ENCODE measurements at places on chromosomes 6 and 20.

GRCh38 chr20:48984575-48985219, 61.4 kb upstream of the CSE1L start:
- no peak for DNase-seq

GRCh38 chr20:35306931-35307517, 14.8 kb upstream of the FAM83C start:
- DNase-seq, result peak; percentile 37

- DNase-seq, result peak; percentile 9
These were observed 341.6 kb downstream of the NRN1 start for GRCh38 chr6:5665173-5665572.

DNA sequence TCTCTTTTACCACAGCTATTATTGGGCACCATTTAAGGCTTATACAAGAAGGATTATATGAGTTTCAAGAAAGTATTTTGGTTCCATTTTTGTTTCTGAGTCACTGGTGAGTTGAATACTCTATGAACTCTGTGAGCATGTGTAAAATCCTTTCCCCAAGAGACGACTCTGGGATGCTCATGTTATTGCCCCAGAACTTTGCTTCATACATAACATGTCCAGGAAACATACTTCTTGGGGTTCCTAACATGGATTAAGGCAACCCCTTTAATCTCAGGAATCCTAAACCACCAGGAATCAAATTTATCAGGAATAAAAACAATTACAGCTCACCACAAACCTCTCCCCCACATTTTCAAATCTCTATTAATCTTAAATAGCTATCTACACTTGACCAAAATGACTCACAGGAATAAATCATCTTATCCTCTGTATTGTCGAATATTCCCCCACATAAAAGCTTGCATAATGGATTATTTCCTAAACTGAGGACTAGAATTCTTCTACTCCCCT, 117.5 kb upstream of the COL21A1 start:
- DNase-seq, result no peak

DNA sequence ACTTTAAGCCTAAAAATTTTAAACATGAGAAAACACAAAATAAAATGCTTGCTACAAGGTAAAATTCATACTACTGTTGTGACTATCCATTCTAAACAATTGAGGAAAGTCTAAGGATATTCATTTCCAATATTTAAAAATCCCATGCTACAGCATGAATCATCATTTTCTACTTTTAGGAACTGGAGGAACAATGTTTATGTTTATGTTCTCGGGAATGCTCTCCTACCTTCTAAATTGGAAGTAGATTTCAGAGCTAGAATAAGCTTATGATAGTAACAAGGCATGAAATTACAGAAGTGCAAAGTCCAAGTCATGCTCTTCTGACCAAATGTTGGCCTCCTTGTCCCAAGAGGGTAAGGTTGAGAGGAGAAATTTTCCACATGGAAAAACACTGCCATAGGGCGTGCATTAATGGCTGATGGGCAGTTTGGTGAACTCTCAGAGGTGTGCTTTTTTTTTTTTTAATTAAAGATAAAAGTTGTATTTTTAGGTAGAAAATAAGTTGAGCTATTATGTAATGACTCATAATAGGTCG, 6.0 kb upstream of the MYLK4 start:
- no peak for DNase-seq

DNA sequence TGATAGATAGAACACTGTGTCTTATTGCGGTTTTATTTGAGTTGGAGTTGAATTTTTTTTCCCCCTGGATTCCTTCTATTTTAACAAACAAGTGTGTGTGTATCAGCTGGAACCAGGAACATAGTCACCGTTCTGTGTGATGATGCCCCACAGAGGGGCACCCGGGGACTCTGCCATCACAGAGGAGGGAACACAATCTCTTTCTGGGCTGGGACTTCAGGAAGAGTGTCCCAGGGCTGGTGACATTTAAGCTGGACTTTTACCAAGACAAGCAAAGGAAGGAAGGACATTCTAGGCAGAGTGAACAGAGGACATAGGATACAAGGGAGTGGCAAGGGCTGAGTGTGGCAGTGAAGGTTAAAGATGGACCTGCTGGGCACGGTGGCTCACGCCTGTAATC, 33.2 kb downstream of the TAF8 start:
- no peak for DNase-seq

DNA sequence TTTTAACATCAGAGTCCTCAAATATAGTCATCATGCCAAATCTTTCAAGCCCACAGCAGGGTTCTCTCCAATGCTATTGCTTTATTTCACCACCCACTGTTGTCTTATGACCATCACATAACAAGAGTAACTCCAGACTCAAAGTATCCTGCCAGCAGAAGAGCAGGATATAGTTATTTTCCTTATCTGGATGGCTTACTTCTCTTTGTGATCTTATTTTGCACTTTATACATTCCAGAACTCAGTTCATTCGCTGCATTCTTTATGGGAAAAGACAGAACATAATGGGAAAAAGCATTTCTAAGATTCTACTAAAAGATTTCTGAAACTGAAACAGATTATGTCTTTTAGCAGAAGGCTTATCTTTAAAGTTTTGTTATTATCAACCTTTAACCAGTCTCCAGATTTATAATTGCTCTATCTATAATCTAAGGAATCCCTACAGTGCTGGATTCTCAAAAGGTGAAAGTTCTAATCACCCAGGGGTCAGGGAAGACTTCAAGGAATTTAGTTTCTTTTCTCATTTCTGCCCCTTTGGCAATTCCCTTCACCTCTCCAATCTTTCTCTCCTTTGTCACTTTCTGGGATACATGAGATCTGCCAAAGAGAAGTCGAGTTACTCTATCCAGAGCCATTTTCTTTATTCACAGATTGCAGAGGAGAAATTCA, 190.4 kb downstream of the TPBG start:
- no peak for DNase-seq

DNA sequence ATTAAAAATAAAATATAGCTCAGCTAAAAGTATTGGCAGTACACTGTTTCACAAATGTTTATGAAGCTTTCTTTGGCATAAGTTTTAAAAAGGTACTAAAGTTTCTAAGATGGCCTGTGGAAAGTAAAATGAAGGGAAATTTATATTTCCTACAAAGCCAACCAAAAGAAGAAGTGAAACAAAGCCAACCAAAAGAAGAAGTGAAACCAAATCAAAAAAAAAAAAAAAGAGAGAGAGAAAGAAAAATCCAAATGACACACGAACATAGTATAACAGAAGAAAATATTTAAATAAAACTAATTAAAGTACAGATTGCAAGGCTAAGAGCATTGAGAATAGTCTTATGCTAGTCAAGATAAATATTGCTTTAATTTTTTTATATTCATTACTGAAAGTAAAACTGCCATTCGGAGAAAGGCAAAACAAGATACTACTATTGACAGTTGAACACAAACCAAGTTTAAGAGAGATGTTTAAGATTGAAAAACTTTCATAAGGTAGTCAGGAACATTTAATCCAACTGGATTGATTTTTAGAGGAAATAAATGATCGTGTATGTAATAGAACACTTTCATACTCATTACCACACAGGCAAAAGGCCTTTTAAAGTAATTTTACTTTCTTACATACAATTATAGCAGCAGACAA, 12.8 kb upstream of the KHDRBS2 start:
- no peak for DNase-seq

DNA sequence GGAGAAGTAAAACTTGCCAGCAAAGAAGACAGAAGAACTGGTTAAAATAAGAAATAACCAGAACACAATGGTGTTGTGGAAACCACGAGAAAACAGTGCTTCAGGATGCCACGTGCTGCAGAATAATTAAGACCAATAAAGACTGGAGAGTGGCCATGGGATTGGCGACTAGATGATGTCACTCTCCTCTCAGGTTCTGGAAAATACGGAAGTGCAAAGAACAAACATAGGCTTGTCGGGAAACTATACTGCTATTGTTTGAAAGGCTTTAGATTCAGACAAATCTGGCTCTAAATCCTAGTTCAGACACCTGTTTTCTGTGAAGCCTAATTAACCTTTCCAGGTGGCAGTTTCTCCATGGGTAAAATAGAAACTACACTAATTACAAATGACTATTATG, 138.4 kb upstream of the STXBP5 start:
- no peak for DNase-seq

DNA sequence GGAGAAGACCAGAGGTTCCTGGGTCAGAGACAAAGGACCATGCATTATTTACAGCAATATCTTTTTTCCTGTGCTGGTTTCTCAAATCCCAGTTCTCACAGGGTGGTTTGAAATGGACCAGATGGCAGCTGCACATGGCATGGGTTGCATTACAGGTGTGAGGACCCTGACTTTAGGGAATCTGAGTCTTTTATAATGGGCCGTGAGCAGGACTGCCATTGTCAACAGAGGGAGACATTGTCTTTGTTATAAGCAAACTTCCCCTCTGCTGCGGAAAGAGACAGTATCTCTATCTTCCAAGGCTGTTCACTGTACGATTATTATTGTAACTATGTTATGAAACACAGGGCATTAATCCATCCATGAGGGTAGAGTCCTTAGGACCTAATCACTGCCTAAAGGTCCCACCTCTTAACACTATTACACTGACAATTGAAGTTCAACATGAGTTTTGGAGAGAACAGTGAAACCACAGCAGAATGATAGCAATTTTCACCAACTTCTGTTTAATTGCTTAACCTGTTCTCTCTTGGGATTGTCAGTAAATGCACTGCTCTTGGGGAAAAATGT, 156.1 kb upstream of the AGPAT4 start:
- no peak for DNase-seq

- no peak for DNase-seq
These were observed 304.3 kb upstream of the SUPT3H start for GRCh38 chr6:45681860-45682511.

DNA sequence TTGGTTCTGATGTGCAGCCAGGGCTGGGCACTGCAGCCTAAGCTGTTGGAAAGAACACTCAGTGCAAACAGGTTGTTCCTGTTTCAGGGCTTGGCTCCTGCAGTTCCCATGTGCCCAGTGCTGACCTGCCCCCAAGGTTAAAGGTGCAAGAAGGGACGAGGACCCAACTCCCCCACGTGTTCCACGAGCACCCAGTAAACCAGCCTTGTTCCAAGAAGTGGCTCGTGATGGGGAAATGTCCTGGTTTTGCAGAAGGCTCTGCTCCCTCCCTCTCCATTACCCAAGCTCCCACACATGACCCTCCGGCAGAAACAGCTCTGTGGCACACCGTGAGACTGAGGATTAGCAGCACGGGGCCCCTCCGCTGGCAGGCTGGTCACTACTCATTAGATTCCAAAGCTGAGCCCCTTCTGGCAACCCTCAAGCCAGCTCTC, 9.4 kb downstream of the ACSS1 start:
- DNase-seq, result no peak

- DNase-seq, result no peak
These were observed 67.7 kb downstream of the SLC16A10 start for GRCh38 chr6:111154981-111155380.

DNA sequence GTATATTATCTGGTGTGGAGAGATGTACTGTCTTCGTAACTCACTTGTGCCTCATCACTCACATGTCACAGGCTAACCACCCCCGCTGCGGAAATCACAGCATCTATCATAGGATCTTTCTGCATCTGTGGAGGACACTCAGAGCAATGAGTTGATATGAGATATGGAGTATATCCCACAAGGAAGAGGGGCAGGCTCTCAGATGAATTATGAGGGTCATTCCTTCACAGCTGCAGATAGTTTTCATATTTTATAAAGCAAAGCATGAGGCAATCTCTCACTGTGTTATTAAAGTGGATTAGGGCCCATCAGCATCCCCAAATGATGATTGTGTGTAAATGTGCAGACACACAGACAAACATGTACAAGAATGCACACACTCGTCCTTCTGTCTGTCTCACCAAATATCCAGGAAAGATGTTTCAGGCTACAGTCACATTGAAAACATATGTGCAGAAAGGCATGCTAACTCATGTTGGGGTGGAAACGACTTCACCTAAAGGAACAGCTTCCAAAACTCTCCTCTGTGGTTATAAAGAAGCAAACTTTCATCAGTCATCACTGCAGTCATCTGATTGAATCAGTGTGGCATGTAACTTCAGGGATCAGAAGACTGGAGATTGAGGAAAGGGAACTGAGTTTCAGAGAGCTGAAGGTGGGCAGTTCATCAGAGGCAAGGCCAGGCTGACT, 164.7 kb downstream of the FOXC1 start:
- DNase-seq, result no peak

- no peak for DNase-seq
These were observed 296.4 kb downstream of the KHDRBS2 start for GRCh38 chr6:61989616-61990015.

DNA sequence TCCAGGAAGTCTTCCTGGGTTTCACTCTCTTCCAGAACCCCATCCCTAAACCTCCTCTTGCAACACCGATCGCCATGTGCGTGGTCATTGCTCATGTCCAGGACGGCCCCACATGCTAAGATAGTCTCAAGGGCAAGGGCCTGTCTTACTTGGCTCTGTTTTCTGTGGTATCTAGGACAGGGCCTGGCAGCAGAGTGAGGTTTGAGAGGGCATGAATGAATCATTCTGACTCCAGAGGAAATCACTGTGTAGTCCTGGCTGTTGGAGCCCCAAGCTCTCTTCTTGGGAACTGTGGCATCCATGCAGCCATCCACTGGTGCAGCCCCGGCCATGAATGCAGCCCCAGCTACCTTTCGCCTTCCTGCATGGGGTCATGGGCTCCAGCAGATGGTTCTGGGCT, 12.4 kb downstream of the SIRPA start:
- no peak for DNase-seq

GRCh38 chr20:39150501-39150900, 188.4 kb downstream of the DHX35 start:
- DNase-seq, result no peak

Measured in CD8-positive, alpha-beta T cell (primary cell).